ENCODE measurements at places on chromosomes 1 and 21.

- DNase-seq: no peak
Observed at GRCh38 chr21:35651196-35651595, 409.1 kb downstream of the SETD4 start.

DNA sequence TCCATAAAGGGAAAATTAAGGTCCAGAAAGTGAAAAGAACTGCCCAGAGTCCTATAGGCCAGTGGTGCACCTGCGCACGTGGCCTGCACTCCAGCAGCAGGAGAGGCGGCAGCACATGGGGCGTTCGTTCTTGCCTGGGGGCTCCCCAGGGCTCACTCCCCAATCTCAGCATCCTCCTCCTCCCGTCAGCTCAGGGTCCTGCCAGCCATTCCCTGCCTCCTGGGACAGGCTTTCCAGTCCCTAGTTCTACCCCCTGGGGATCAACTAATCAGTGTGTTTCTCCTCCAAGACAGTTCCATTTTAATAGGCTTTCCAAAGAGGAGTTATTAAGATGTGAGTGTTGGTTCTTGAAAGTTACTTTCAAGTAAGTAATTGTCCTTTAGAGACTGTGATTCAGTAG, 1.2 kb upstream of the A3GALT2 start:
- no peak for DNase-seq

DNA sequence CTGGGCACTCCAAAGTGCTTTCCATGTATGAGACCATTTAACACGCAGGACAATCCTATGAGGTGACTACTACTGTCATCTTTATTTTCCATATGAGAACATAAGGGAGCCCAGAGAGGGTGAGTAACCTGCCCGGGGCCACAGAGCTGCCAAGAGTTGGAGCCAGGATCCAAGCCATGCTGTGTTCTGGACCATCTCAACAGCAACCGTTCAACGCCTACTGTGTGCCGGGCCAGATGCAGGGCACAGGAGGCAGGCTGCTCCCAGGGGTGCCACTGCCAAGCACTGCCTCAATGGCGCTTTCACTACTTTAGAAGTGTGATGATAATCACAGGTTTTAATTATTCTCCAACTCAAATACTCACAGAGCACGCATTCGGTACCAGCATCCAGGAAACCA, 3.8 kb downstream of the ALDH4A1 start:
- no peak for DNase-seq

DNA sequence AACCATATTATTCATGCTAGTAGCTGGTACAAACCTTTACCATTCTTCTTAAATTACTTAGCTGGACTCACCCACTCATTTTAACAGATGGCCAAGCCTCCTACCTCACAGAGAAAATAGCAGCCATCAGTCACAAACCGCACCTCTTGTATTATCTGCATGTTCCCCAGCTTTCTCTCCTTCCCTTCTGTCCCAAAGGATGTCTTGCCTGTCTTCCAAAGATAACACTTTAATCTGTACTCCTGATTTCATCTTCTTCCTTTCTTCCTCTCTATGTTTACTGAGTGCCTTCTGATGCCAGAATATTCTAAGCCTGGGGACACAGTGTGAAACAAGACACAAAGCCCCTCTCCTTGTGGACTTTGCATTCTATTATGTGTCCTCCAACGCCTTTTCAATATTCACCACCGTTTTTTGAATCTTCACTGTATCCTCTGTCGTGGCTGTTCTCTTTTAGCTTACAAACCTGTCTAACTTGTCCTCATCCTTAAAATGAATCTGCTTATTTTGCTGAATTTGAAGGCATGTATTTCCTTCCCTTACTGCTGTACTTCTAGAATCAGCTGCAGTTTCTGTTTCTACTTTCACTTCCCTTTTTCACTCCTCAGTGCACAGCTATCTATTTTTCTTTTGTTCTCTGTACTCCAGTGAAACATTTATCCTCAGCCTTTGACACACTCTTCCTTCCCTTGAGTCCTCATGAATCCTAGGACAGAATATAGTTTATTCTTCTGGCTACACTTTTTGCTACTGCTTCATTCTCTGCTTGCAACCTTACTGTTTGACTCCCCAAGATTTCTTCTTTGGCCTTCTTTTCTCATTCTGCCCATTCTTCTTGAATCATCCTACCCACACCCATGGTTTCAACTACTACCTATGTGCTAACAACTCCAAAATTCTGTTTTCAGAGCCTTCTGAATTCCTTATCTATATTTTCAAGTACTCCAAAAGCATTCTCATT, 216.9 kb upstream of the SAMSN1 start:
- DNase-seq: no peak

DNA sequence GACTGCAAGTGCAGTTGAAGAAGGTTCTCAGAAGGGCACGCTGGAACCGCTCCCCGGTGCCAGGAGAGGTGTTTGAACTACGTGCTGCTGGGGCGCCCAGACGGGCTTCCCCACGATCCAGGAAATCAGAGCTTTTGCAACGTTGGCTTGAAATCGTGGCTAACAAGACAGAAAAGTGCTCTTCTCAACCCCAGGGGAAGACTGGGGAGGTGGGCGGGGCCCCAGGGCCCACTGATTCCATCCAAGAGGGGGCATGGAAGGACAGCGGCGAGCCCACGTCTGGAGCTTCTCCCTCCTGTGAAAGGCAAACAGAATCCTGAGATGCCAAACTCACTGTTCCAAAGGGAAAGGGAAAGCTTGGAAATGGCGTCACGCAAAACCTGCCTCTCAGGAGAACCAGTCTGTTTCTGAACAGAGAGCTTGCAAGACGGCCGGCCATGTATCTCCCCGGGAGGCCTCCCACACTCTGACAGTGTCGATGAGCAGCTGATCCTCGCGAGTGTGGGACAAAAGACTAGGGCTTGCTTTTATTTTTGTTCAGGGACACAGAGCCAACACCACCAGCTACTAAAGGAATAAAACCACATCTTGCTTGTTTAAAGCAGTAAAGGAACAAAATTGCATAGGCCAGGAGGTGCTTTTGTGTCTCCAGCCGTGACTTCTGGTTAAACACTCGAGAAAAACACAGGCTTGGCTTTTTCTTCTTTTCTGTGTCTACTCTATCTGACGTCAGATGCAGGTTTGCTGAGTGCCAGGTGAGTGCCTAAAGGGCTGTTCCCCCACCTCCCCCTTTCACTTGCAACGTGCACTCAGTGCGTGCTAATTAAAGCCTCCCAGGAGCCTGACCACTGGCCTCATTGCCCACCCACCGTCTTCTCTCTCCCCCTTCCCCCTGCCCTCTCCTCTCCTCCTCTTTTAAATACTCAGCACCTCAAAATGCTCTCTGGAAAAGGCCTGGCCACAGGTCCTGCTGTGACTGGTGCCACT, 41.5 kb downstream of the LRRC3 start:
- DNase-seq: no peak

DNA sequence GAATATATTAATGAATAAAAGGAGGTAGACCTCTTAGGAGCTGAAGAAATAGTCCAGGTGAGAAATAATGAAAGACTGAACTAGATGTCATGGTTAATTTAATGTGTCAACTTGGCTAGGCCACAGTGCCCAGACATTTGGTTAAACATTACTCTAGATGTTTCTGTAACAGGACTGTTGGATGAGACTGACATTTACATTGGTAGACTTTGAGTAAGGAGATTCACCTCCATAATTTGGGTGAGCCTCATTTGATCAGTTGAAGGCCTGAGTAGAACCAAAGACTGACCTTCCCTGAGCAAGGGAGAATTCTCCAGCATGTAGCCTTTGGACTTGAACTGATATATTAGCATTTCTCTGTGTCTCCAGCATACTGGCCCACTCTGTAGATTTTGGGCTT, 49.2 kb upstream of the TACSTD2 start:
- DNase-seq: no peak

GRCh38 chr1:36520771-36521420, 38.2 kb upstream of the CSF3R start:
- DNase-seq: no peak

GRCh38 chr1:56525489-56526041, 53.8 kb downstream of the PLPP3 start:
- DNase-seq: no peak
